Effector CD4-positive, alpha-beta T cell (primary cell): ENCODE measurements at places on chromosomes 7 and 10.

DNA sequence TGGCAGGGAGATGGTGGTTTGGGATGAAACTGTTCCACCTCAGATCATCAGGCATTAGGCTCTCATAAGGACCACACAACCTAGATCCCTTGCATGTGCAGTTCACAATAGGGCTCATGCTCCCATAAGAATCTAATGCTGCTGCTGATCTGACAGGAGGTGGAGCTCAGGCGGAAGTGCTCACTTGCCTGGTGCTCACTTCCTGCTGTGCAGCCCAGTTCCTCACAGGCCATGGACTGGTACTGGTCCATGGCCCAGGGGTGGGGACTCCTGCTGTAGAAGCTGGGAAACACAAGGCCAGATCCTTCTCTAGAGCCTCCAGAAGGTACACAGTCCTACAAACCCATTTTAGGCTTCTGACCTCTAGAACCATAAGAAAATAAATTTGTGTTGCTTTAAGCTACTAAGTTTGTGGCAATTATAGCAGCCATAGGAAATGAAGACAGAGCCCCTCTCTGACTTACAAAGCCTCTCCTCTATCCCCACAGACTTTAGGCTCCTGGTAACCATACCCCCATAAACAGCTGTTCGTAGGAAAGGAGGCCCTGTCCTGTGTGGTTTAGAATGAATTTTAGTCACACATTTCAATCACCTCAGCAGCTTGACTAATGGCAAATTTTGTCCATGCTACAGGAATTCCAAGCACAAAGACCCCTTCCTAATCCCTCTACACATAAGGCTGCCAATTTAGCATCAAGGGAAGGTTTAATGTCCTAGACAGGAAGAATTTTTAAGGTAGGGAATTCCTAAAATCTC, 206.1 kb upstream of the PHYHIPL start:
- no peak for DNase-seq

GRCh38 chr10:117546581-117547015, 4.1 kb downstream of the EMX2 start:
- DNase-seq = no peak

- no peak for DNase-seq
Measured at GRCh38 chr7:143735962-143736361, 21.5 kb downstream of the CTAGE6 start.

- no peak for DNase-seq
Measured at GRCh38 chr7:21276471-21277035, 151.3 kb upstream of the SP4 start.

DNA sequence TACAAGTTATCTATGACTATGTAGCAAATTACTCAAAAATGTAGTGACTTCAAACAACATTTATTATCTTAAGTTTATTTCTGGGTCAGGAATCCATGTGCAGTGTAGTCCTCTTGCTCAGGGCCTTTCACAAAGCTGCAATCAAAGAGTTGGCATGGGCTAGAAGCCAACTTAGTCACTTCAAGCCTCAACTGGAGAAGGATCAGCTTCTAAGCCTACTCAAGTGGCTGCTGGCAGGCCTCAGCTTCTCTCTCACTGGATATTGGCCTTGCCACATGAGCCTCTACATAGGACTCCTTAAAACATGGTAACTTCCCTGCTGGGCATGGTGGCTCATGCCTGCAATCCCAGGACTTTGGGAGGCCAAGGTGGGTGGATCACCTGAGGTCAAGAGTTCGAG, 5.0 kb upstream of the NFE2L3 start:
- no peak for DNase-seq

DNA sequence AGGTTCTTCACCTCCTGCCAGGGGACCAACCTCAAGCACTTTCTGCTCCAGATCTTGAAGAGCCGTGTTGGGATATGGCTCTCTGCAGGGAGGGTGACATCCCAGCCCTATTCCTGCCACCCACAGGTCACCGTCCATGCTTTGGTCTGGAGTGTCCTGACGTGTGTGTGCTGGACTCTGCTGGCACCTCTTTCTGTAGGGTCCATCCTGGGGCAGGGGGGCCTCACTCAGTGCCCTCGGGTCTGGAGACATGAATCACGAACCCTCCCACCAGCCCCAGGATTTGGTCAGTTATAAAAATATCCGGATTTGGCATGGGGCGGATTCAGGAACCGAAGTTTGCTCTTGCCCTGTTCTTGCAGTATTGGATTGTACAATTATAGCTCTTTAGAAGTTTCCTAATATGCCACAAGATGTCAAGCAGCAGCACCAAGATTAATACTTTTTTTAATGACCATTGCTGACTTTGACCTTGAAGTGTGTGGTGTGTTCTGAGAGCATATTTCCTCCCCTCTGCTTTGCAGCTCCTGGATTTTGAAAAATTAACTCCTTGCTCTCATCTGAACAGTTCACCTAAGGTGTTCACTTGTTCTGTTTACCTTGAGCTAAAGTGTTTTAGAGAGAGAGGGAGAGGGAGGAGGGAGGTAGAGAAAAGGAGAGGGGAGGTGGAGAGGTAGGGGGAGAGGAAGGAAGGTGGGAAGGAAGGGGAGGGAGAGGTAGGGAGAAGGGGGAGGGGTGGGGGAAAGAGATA, 95.4 kb upstream of the SHH start:
- DNase-seq = no peak

DNA sequence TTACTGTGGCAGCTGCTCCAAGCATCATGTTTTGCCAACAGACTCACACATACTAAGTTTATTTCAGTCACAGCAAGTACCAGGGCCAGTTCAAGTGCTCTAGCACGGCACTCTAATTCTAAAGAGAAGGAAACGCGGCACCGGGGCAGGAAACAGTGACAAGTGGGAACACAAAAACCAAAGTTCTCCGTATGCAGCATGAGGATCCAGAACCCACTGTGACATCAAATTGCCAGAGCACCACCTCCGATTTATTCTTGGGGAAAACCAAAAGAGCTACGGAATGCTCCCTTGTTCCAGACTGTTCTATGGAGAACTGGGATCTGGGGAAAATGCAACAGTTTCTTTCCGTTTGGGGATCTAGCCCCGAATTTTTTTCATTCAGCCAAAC, 448 bp upstream of the PTER start:
- DNase-seq = peak; percentile 16

DNA sequence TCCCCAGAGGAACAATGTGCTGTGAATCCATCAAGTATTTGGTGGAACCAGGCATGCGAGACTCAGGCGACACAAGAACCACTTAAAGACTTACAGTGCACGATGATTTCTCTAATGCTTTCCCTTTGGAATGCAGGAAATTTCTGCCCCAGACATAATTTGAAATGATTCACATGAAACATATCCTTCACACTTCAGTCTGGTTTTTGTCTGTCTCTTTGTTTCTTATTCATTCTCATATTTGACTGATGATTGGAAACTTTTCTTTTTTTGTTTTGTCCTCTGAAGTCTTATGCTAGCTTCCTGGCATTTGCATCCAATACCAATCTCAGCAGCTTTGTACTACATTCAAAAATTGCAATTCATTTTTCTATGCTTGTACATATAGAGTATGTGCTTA, 502.8 kb downstream of the PHTF2 start:
- no peak for DNase-seq

DNA sequence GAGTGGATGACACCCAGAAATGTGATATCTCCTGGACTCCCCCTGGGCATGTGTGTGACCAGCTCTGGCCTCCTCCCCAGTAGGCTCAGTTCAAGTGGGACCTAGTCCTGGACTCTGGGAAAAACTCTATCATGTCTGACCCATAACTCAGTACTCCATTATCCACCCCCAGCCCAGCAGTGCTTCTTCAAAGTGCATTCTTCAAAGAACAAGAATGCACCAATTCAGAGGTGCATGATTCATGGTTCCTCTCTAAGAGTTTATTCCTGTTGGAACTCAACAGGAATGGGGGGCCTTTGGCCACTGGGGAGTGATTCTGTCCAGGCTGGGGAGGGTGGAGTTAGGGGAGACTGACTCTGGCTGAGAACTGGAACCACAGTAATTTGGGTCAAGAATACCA, 173.6 kb upstream of the CXCL12 start:
- DNase-seq = no peak

DNA sequence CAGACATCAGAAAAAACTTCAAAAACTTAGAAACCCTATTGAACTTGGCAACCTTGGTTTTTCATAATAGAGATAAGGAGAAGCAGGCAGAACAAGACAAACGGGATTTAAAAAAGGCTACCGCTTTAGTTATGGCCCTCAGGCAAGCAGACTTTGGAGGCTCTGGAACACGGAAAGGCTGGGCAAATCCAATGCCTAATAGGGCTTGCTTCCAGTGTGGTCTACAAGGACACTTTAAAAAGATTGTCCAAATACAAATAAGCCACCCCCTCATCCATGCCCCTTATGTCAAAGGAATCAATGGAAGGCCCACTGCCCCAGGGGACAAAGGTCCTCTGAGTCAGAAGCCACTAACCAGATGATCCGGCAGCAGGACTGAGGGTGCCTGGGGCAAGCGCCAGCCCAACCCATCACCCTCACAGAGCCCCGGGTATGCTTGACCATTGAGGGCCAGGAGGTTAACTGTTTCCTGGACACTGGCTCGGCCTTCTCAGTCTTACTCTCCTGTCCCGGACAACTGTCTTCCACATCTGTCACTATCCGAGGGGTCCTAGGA, 115.3 kb downstream of the NRCAM start:
- no peak for DNase-seq

- peak; percentile 16 for DNase-seq
Measured at GRCh38 chr7:140723006-140723405, 26.5 kb downstream of the NDUFB2 start.

GRCh38 chr7:47549397-47549796, 32.5 kb downstream of the TNS3 start:
- no peak for DNase-seq

- no peak for DNase-seq
Measured at GRCh38 chr7:1753564-1753867, 83.4 kb downstream of the ELFN1 start.

GRCh38 chr7:123581162-123581459, 20.5 kb upstream of the ASB15 start:
- no peak for DNase-seq

DNA sequence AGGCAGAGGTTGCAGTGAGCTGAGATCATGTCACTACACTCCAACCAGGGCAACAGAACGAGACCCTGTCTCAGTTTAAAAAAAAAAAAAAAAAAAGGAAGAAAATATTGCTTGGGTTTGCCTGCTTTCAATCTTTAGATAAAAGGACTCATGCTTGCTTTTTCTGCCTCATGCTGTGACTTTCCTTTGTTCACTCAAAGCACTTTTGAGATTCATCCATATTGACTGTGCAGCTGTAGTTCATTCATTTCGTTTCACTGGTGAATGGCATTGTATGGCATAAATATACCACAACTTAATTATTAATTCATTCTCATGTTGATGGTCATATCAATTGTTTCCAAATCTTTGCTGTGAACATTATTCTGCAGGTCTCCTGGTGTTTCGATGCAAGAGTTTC, 97.6 kb upstream of the NFE2L3 start:
- no peak for DNase-seq

DNA sequence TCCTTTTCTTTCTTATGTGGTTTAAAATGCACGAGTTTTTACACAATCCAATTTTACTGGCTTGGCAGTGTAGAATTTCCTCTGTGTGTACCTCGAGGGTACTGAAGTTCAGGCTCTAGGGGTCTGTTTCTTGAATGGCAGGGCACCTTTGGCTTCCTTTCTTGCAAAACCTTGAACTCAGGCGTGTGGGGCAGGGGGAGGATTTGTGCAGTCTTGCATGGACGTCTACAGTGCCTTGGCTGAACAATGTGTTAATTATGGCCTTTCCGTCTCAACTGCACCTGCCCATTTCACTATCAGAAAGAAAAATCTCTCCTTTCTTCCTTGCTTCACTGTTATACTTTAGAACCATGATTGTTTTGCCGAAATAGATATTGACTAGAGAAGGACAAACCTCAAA, 570.9 kb downstream of the INHBA start:
- no peak for DNase-seq

- no peak for DNase-seq
Measured at GRCh38 chr7:121023683-121024511, 35.4 kb downstream of the CPED1 start.
